ENCODE measurements at places on chromosomes 12 and 14.
A peak's percentile ranks its signal among the peaks of the same experiment; 100 is the strongest.

DNA sequence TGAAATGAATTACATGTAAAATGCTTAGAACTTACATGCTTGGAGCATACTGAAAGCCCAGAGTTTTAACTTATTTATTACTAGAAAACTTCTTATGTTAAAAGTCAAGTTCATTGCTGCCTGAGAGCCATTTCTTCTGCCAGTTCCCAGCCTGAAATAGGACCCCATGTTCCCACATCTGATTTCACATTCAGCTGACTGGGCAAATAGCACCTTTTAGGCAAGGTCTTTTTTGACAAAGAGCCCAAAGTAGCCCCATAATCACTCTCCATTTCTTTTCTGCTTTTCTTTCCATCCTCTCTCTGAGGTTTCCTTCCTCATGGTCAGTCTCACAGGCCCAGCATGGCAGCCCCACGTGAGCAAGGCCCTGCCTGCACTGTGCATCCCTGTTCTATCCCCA lies 1.1 kb upstream of the ARPC3 start:
- no peak for DNase-seq

DNA sequence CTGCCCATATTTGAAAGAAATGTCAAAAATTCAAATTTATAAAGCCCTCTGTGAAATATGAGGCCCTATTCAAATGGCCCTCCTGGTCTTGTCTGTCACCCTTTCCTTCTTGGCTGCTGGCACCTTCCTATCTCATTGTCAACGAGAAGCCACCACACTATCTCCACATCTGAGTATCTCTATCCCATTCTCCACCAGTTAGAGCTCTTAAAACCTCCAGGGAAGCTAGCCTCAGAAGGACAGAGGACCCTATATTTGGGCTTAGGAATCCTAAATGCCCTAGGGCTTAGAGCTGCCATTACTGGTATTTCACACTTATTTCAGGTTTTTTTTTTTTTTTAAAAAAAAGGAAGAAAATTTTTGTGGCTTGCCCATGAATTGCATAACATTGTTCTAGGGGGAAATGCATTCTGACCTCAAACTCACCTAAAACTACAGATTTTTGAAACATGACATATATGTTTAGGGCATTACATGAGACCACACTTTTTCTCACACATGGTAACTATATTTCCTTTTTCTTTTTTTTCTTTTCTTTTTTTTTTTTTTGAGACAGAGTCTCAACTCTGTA lies 25.0 kb downstream of the SLC25A21 start:
- no peak for DNase-seq

- DNase-seq, result no peak
These were observed 99.2 kb downstream of the C12orf50 start for GRCh38 chr12:87930033-87930432.

DNA sequence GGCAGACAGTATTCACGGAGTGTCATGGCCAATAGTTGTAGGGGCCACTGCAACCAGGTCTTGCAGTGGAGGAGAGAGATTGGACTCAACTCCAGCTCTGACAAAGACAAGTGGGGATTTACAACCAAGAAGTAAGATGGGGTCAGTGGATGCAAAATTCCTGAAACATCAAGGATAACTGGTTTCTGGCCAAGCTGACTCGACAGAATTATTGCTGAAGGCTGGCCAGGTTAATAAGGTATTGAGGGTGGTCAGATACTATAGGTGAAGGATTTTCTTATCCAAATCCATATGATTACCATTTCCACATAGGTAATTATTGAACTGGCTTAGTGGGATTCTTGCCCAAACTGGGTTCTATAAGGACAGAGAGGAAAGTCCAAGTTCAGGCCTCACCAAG lies 64.9 kb upstream of the FOXG1 start:
- no peak for DNase-seq

GRCh38 chr12:107570721-107571120 lies 114.9 kb upstream of the PWP1 start:
- DNase-seq, result no peak

DNA sequence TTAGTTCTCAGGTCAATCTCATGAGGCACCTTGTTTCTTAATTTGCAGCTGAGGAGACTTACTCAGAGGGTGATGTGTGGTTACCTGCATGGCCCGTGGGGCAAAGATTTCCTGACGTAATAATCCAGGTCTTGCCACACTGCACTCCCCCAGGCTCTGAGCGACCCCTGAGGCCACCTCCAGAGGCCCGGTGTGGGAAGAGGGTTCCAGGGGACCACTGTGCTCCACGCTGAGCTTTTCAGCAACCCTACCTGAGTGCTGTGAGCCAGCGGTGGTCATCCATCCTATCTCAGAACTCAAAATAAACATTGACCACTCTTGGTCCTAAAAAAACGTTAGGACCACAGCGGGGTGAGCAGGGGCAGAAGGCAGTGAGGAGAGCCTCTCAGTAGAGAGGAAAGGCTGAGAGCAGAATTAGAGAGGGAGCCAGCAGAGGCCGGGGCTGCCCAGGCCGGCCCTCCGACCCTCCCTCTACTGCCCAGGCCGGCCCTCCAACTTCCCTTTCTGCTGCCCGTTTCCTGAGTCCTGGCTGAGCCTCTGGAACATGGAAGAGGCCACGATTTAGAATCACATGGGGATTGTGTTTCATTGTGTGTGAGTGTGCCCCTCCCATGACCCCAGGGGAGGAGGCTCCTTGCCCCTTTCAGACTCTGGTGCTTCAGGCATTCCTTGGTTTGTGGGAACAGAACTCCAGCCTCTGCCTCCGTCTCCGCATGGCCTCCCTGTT lies 188.2 kb upstream of the DIO3 start:
- no peak for DNase-seq

DNA sequence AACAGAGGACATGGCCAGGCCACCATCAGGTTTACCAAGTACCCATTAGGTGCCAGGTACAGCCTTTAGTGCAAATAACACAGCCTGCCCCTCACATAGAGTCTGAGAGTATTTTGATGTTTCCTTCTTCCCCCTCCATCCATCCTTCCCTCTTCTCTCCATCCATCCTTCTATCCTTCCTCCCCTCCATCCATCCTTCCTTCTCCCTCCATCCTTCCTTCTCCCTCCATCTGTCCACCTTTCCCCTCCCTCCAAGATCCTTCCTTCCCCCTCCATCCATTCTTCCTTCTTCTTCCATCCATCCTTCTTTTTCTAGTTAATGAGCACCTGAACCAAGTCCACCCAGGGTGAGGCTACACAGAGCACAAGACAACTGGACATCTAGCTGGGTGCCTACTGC lies 39.8 kb downstream of the ITPK1 start:
- DNase-seq, result no peak

GRCh38 chr12:96197503-96198272 lies 3.5 kb downstream of the ELK3 start:
- no peak for DNase-seq

GRCh38 chr12:6550294-6551062 lies 5.4 kb downstream of the IFFO1 start:
- DNase-seq, result no peak

DNA sequence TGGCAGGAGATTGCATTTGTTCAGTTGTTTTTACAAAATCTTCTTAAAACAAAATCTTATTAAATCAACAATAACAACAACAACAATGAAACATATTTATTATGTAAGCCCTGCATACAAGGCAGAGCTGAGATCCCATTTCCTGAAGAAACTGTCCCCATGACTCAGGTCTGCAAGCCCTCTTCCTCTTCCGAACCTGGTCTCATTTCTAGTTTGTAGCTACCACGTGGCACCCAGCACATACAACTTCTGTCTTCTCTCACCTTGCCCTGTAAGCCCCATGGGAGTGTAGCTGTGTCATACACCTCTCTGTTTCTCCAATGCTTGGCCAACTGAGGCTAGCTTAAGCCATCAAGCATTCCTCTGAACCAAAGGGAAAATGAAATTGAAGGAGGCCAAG lies 106.4 kb downstream of the SLC8A3 start:
- DNase-seq, result no peak

- no peak for DNase-seq
These were observed 46.1 kb upstream of the FRMD6 start for GRCh38 chr14:51605575-51605974.

DNA sequence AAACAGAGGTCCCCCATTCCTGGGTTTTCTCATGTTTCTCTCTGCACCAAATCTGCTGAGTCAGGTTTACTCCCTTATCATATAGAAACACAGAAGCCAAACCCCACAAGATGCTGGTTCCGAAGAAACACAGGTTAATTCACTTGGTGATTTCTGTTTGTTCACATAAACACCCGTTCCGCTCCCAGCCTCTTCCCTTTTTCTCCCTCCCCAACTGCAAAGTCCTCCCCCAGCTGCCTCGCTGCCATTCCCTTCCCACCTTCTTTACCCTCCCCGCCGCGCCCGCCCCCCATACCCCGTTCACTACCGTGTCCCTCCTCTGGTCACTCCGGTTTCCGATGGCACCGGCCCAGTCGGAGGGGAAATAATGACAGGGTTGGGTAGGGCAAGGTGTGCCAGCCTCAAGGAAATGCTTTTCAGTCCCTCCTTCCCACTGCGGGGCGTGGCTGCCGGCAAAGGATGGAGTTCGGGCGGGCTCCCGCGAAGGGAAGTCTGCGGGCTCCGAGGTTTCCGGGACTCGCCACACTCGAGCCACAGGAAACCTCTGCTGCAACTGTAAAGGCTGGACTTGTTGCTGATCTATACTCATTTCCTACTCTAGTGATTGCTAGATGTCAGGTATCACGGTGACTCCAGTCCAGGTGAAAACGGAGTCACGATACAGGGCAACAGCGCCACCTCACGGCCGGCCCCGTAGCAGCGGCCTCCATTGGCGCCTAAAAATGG lies at the start of gene STYK1:
TSS of gene STYK1 (minus strand) at position 394 of the 726 bp plus-strand sequence. CDS start 39,434 bp downstream, outside the sequence.
- DNase-seq, result peak; percentile 67

GRCh38 chr12:46908936-46909635 lies 83.3 kb upstream of the SLC38A4 start:
- DNase-seq, result no peak

- DNase-seq, result no peak
These were observed 14.5 kb upstream of the KLRD1 start for GRCh38 chr12:10293151-10293550.

GRCh38 chr12:127327986-127328385 lies 939.0 kb upstream of the TMEM132C start:
- no peak for DNase-seq

DNA sequence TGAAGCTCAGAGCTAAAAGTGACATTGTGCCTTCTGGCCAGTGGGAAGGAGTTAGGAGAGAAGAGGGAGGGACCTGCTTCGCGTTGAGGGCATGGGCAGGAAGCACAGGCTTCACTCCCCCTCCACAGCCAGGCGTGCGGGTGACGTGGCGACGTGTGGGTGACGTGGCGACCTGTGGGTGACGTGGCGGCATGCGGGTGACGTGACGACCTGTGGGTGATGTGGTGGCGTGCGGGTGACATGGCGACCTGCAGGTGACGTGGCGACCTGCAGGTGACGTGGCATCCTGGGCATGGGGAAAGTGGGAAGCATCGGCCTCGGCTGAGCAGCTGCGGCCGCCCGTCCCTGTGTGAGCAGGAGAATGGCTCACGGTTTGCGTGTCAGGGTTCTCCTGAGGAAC lies 8.2 kb upstream of the GALNT9 start:
- DNase-seq, result no peak

DNA sequence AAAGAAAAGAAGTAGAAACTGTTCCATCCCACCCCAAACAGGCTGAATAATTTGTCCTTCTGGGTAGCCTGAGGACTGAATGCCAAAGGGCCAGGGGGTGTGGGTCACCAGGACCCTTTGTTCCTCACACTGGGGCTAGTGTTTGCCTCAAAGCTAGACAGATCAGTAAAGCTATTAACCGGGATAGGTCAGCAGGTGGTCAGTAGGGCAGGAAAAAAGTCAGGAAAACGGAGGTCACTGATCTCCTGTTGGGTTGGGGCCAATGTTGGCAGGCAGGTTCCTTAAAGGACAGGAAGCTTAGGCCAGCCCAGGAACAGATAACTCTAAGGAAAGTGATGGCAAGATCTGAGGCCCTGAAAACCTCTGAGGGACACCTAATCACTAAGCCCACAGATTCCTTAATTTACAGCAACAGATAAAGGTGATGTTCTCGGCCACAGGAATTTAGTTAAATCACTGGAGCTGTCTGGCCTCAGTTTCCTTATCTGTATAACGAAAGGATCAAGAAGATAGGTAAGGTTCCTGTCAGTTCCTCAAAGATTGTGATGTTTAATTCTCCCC lies 22.7 kb upstream of the TMPO start:
- no peak for DNase-seq

DNA sequence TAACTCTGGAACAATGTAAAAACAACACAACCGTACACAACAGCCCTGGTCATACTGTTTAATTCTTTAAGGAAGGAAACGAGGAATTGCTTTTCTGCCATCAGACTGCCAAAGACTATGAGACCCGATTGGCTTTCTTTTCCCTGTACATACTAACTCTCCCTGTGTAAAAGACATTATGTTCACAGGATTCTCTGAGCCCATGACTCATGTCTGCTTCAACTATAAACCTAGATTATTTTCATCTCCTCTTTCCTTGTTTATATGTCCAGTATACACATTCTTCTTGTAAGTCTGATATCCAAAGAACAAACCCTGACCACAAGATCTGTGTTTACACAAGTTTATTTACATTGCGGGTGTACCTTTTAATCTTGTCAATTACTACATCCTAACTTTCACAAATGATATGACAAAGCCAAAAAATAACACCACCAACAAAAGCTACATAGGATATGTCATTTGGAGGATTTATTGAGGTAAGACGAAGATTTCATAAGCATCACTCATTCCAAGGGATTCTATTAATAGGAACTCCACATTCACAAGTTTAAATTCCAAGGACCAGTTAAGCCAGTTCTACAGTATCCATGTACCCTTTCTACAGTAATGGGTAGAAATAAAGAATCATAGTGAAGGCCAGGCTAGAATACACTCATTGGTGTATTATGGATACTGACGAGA lies 67.3 kb downstream of the STXBP6 start:
- no peak for DNase-seq
